ENCODE measurements at places on chromosomes 1 and 21.
A peak's percentile ranks its signal among the peaks of the same experiment; 100 is the strongest.

- no peak for DNase-seq
Observed at GRCh38 chr1:222454186-222454585, 93.7 kb downstream of the HHIPL2 start.

DNA sequence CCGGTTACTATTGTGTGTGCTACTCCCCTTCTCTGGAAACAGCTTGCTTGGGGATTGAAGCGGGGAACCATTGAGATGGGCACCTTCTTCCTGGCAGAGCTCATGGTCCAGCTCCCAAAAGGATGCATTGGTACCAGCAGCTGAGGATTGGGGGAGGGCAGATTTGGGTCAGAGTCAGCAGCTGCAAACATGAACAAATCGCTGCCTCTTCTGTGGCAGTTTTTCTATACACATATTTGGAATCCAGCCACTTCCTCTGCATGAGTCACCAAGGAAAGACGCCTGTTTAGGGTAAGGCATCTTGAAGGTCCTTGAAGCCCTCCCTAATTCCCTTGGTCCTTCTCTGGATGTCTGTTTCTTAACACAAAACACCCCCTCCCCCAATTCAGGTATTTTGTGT is 104.7 kb downstream of the DAB1 start:
- no peak for DNase-seq

DNA sequence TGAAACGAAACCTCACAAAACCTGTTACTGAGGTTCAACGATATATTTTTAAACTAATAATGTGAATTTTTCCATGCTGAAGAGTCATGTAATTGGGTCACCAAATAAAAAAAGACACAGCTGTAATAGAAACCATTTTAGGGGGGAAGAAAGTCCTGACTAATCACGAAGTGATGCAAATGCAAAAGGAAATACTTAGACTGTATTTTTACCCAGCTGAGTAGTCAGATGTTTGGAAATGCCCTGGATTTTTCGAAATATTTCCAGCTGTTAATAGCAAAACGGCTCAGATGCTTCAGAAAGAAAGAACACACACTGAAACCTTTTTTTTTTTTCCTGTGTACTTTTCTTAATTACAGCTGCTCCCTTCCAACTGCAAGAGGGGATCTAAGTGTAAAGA is 210.3 kb downstream of the SETD4 start:
- DNase-seq = no peak

DNA sequence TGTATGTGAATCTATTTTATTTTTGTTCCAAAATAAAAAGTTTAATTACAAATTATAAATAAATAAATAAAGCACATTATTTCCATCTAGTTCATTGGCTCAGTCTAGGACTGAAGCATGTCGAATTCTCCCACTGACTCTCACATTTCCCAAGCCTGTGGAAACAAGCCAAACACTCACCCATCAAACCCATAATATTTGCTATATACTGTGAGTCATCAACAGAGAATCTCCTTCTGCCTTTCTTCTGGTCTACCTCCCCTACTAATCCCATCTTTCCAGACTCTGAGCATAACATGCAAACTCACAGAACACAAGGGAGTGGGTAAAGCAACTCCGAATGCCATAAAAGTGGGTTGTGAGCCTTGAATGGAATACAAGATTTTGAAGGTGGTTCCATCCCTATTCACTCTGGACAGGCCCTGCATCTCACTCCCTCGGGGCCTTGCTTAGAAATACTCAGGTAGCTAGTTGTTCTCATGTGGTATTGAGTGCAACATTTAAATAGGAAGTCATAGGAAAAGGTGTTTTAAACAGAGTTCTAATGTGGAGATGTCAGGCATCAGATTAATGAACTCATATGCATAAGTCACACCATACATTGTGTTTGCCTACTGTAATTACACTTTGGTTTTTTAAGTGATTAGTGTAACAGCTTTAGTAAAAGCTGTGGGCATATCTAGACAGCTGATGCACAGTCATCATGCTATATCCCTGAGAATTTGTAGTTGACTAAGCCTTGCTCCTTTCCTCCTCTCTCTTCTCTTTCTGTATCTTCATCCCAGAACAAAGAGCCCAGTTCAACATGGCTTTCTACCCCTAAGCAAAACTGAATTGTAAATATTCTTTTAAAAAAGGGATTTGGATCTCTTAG is 47.0 kb downstream of the F5 start:
- DNase-seq = no peak

DNA sequence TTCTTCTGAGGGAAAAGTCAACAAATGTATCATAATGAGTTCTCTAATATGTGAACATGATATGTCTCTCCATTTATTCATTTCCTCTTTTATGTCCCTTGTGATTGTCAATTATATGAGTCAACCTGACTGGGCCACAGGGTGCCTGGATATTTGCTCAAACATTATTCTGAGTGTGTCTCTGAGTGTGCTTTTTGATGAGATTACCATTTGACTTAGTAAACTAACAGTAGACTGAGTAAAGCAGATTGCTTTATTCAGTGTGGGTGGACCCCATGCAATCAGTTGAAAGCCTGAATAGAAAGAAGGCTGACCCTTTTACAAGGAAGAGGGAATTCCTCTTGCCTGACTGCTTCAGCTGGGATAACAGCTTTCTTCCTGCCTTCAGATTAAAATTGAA is 142.6 kb downstream of the SLC35F3 start:
- DNase-seq = no peak

DNA sequence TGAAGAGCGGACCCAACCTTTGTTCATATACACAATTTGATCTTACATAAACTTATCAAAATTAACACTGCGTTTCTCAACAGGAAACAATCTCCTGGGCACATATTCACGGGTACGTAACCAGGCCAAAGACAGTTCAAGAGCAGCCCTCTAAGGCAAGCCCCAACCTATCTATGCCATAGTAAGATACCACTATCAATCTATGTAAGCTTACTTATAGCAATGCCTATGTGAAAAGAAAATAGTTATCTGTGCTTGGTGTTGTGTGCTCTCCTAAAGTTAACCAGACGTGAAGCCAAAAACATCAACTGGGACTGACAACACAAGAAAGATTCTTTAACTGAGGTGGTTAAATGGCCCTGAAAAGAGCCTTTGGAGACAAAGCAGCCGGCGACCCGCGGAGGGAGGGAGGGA is 49.4 kb upstream of the BOLA1 start:
- no peak for DNase-seq

DNA sequence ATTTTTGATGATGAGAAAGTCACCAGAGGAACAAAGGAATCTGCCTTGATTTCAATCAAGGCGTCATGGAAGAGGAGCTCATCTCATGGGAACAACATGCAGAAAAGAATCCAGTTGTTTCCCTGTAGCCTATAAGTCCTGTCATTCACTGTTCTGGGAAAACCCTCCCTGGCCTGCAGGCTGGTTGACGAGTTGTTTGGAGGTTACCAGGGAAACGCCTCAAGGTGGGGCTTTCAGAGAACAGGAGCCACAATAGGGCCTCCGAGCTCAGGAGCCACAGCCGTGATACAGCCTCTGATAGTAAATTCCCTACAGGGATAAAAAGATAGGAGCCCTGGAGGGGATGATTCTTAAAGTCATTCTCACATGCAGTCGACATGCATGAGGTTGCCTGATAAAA is 135.2 kb downstream of the PSMG1 start:
- no peak for DNase-seq

- no peak for DNase-seq
Observed at GRCh38 chr1:248697907-248698306, 4.7 kb downstream of the OR14I1 start.

- no peak for DNase-seq
Observed at GRCh38 chr1:208248307-208248801, 4.2 kb upstream of the PLXNA2 start.

DNA sequence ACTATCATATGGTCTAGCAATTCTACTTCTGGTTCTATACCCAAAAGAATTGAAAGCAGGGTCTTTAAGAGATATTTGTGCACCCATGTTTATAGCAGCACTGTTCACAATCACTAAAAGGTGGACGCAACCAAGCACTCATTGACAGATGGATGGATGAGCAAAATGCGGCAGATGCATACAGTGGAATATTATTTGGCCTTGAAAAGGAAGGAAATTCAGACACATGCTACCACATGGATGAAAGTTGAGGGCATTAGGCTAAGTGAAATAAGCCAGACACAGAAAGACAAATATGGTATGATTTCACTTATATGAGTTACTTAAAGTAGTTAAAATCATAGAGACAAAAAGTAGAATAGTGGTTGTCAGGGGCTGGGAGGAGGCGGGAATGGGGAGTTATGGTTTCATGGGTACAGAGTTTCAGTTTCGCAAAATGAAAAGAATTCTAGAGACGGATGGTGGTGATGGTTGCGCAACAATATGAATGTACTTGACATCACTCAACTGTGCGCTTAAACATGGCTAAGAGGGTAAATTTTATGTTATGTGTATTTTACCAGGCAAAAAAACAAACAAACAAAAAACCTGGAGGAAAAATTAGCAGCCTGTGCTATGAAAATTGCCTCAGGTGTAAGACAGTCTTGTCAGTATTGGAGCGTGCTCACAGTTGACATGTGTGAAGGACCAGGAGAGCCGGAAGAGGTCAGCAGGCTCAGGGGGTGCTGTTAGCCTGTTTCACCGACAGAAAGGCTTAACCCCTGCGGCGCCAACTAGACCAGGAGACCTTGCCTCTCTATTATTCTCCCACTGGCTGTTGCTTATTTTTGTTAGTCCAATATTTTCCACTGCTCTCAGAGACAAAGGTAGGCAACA is 26.5 kb downstream of the CD247 start:
- DNase-seq = no peak

- DNase-seq = no peak
Observed at GRCh38 chr1:111624382-111624781, 4.8 kb downstream of the RAP1A start.

DNA sequence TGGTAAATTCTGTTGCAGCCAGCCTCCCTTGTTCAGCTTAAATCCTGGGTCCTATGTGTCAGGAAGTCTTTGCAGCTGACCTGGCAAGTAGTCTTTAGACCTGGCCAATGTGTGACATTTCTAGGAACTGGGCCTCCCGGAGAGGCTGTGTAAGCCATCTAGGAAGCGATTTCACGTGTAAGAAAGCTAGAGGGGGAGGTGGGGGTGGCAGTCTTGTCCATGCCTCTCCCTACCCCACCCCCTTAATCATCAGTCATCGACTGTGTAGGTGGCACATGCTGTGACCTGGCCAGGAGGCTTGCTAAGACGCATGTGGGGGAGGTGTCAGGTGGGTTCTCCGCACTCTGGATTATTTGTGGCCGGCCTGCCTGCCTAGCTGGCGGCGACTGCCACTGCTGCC is 8.4 kb downstream of the C1orf226 start:
- no peak for DNase-seq

GRCh38 chr1:56516539-56517252 is 62.7 kb downstream of the PLPP3 start:
- DNase-seq = no peak

- no peak for DNase-seq
Observed at GRCh38 chr1:242062271-242062670, 63.4 kb upstream of the MAP1LC3C start.

DNA sequence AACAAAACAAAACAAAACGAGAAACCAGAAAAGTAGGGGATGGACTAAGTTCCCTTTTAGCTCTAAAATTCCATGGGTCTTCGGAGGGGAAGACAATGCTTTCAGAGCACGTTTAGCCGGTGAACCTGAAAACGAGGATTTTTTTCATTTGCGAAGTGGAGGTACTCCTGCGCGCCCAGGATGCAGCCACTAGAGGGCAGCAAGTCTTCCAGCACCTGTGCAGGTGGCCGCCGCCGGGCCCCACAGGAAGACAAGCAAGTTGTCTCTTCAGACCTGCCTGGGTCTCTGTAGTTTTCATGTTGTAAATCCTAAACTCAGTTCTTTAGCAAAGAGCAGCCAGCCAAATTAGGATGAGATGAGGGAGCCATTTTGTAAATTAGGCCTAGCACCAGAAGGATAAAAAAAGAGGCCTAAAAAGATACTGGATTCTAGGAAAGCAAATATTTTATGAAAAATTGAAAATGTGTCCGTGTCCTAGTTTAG is 17.7 kb upstream of the SNX27 start:
- DNase-seq = peak; percentile 83

DNA sequence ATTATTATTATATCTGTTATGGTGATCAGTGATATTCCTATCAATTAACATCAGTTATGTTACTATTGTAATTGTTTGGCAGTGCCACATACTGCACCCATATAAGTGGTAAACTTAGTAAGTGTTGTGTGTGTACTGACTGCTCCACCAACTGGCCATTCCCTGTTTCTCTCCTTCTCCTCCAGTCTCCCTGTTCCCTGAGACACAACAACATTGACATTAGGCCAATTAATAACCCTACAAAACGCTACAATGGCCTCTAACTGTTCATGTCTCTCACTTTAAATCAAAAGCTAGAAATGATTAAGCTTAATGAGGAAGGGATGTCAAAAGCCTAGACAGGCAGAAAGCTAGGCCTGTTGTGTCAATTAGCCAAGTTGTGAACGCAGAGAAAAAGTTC is 6.6 kb upstream of the THRAP3 start:
- no peak for DNase-seq

DNA sequence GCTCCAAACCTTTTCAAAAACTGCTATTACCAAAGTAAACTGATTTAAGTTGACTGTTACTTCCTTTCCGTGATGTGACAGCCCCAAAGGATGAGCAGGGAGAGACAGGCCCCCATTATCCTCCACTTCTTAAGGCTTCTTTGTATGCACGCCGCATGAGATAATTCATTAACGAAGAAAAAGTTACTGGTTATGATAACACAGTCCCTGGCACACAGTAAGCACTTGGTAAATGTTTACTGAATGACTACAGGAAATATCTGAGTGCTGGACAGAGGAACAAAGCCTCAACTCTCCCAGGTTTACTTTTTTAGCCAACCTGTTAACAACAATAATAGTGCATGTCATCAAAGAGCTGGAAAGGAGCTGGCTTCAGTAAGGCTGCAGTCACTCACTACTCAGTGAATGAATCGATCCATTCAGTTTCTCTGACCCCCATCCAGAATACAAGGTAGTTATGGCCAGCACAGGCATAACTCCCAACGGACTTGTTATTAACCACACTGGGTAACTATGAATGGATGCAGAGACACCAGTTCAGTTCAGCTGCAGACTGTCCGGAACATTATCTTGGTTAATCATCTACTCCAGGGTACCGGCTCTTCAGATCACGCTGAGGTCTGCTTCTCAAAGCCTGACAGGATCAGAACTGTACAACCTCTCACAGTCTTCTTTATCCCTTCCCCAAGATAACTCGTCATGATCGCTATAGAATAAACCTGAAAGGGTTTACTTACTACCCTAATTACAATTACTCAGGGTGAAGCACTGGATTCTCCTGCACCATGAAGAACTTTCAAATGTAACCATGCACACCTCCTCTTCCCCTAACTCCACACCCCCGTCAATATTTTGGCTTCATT is 58.3 kb downstream of the TGFBR3 start:
- no peak for DNase-seq

DNA sequence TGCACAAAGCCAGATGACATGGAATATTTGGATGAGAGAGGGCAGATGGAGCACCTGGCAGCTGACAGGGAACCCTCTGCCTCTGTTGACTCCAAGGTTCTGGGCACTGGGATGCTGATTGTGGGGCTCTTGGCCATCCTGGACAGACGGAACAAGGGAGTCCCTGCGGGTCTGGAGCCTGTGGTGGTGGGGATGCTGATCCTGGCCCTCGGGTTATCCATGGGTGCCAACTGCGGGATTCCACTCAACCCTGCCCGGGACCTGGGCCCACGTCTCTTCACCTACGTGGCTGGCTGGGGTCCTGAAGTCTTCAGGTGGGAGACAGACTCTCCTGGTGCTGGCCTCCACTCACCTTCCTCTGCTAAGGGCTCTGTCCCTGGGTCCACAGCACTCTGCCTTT is 1.8 kb upstream of the ATP8B2 start:
- DNase-seq = no peak
